ENCODE measurements at places on chromosomes 3 and 15.

- peak; percentile 37 for DNase-seq
Observed at GRCh38 chr3:39150803-39151631, 2.4 kb downstream of the CSRNP1 start.

DNA sequence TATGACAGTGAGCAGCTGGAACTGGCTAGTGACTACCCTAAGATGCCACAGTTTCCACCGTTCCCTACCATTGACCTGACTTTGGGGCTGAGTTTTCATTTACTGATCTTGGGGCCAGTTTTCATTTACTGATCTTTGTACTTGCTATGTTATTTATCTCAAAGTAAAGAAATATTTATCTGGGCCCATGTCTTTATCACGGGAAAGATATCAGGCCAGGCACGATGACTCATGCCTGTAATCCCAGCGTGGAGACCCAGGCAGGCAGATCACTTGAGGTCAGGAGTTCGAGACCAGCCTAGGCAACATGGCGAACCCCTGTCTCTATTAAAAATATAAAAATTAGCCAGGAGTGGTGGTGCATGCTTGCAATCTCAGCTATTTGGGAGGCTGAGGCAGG lies 83.5 kb downstream of the EOMES start:
- DNase-seq, result no peak

DNA sequence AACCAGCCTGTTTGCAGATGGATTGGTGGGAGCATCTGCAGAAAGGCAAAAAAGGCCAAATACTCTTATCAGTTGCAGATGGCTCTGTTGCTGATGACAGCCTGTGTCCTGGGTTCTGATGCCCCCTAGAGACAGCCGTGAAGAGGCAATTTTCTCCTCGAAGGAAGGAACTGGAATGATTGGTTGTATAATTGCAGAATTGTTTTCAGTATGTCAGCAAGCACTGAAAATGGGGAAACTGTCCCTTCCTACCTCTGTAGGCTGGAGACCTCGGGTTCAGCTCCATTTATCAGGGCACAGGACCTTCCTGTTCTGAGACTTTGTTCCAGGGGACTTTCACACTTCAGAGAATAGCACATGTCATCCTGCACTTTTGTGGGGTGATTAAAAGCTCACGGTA lies 103.0 kb downstream of the PGPEP1L start:
- DNase-seq, result peak; percentile 35

DNA sequence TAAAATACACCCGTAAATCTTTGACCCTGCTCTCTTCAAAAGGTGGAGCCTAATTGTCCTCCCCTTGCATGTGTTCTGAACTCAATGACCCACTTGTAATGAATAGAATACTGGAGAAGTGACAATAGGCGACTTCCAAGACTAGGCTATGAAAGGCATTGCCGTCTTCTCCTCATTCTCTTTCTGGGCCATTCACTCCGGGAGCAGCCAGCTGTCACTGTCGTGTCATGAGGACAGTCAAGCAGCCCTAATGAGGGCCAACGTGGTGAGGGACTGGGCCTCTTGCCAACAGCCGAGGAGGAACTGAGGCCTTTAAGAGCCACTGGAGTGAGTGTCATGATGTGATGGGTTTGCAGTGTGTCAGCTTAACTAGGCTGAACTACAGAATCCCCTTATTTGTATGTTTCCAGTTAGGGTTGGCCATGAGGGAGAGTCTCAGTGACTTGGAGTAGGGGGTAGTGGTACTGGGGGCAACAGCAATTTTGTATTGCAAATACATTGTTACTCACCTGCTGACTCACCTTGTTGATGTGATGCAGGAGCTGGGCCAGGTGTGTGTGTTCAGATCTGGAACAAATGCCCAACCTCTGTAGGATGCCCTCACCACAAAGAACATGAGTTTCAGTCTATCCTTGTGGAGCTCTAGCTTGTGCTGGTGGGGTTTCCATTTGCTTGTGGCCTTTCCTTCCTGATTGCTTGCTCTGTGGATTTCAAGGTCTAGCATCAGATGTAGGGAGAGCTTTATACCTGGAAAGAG lies 188.5 kb upstream of the PROK2 start:
- DNase-seq, result peak; percentile 17

DNA sequence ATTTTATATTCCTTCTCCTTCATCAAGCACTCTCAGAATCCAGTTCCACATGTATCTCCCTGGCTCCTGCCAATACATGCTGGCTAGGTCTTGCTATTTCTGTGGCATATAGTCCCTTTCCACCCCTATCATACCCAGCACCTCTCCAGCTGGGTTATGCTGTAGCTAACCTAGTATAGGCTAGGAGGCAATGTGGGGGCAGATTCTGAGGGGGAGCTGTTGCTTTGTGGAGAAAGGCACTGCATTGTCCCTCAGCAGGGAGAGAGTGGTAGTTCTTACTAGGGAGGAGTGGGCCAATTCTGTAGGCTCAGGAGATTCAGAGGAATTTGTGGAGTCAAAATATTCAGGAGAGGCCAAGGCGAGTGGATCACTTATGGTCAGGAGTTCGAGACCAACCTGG lies 39.4 kb upstream of the UBL7 start:
- no peak for DNase-seq

DNA sequence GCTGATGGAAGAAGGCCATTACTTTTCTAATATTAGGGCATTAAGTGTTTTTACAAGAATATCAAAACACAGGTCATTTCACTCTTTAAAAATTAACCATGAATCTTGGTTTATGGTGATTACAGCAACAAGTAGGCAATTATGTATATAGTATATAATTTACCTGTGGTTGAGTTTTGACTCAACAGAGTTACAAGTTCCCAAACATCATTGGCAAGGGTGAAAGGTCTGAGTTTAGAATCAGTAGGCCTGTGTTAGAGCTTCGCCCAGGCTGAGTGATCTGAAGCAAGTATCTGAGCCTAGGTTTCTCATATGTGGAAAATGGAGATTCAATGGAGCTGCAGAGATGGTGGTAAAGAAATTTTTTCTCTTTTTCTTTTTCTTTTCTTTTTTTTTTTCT lies 25.1 kb upstream of the LPP start:
- no peak for DNase-seq

GRCh38 chr3:143769616-143770015 lies 78.7 kb downstream of the SLC9A9 start:
- DNase-seq, result no peak

- no peak for DNase-seq
Observed at GRCh38 chr3:183448369-183449128, 20.1 kb upstream of the MCF2L2 start.

- DNase-seq, result no peak
Observed at GRCh38 chr15:55434989-55435825, 26.9 kb downstream of the PIERCE2 start.

DNA sequence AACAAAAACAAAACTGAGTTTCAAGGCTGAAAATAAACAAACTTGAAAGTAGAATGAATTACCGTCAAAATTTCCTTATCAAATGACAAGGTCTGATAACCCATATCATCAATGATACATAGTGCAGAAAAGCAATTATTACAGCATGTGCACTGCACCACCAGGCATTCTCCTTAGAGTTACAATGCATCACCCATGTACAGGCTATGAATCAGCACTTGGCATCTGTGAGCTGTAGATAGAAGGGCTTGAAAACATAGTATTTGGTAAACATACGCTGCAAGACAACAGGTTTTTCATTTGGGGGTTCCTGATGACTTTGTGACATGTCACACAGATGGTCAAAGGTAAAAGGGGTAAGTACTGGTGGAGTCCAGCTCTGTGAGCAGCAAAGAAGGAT lies 265.1 kb downstream of the CTNNB1 start:
- no peak for DNase-seq

DNA sequence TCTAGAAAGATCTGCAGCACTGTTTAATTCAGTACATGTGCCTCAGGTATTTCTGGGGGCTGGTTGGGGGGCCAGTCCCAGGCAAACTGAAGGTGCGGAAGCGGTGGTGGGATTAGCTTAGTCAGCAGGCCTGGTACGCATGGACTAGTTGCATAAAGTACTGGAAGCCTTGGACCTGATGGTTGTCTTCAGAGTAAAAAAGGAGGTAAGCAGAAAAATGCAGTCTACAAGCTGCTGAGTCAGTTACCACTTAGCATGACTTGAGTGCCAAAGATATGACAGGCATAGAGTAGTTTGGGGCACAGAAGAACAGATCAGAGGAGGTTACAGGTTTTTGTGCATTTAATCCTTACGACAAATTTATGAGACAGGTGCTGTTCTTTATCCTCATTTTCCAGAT lies 19.9 kb upstream of the GOLGA8J start:
- DNase-seq, result no peak

DNA sequence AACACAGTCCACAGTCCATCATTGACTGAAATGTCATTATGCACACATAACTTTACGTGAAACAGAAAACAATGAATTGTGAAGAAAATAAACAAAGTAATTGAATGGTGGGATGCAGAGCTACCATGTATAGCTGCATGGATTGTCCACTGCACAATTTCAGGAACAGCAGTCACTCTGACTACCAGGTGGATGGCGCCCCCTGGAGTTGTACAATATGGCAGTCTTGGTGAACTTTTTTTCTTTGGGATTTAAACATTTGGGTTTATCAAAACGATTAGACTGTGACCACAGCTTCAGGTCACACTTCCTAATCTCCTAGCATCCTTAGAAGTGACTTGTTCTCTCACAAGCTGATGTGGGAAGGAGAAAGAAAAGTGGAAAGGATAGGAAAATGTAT lies 48.9 kb upstream of the TCF12 start:
- DNase-seq, result no peak

- DNase-seq, result no peak
Observed at GRCh38 chr3:129033151-129033550, 27.4 kb upstream of the GP9 start.

Measured in substantia nigra (tissue), 51 donors.